ENCODE measurements at places on chromosomes 12 and 14.

DNA sequence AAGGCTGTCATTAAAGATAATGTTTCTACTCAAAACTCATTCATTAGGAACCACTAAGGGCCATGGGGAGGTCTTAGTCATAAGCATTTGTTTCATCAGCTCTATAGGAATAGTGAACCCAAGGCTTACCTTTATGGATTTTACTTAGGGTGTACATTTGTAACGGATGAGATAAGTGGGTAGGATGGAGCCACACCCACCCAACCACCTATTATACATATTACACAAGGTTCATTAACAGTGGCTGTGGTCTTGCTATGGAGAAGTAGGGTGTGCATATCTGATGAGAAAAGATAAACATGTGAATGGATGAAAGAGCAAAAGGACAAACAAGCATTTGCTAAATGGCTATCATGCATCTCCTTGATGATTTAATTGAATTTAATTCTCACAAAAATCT, 39.6 kb upstream of the ITPR2 start:
- DNase-seq, result no peak

DNA sequence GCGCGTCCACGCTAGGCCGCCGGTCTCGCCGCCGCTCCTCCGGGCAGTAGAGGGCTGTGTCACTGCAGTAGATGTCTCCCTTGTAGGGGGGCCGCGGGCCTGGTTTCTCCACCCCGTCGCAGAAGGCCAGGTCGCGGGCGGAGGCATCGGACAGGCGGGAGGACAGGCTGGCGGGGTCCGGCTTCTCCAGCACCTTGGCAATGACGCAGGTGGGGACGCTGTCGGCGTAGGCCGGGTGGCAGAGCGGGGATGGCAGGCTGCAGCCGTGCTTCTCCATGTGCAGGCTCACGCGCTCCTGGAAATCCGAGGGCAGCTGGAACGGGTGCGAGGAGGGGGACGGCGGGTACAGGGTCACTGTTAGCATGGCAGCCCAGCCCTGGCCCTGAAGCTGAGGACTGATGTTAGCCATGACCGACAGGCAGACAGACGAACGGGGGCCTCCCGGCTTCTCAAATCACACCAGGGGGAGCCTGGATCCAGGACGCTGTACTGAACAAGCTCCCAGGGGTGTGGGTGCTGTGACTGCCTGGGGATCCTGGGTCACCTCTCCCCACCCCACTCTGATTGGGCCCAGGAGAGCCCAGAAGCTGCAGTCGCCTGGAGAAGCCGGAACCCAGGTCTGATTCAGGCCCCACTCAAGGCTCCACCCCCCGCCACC, 48.1 kb downstream of the BEGAIN start:
- no peak for DNase-seq

DNA sequence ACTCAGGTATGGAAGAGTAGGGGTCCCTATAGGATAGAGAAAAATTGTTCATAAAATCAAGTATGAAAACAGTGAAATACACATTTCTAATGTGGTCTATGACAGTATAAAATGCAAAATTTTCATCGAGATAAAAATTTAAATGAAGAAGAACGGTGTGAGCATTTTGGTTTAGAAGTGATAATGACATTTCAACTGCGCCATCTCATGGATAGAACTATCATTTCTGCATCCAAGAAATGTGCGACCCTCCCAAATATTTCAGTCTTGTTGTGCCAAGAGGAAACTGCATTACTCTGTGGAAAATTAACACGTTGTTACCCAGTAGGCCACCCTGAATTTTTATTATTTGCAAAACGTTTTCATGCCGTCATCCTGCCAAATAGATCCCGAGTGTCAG, 108.8 kb downstream of the CRACR2A start:
- no peak for DNase-seq

GRCh38 chr12:28278499-28278898, 88.2 kb downstream of the CCDC91 start:
- no peak for DNase-seq

- DNase-seq, result no peak
Measured at GRCh38 chr14:76086636-76087035, 65.1 kb upstream of the GPATCH2L start.

- DNase-seq, result no peak
Measured at GRCh38 chr14:54098536-54098935, 141.9 kb upstream of the BMP4 start.

GRCh38 chr14:94673071-94673470, 60.9 kb downstream of the SERPINA3 start:
- no peak for DNase-seq

- DNase-seq, result no peak
Measured at GRCh38 chr14:100827101-100828021, 1.4 kb downstream of the MEG3 start.

DNA sequence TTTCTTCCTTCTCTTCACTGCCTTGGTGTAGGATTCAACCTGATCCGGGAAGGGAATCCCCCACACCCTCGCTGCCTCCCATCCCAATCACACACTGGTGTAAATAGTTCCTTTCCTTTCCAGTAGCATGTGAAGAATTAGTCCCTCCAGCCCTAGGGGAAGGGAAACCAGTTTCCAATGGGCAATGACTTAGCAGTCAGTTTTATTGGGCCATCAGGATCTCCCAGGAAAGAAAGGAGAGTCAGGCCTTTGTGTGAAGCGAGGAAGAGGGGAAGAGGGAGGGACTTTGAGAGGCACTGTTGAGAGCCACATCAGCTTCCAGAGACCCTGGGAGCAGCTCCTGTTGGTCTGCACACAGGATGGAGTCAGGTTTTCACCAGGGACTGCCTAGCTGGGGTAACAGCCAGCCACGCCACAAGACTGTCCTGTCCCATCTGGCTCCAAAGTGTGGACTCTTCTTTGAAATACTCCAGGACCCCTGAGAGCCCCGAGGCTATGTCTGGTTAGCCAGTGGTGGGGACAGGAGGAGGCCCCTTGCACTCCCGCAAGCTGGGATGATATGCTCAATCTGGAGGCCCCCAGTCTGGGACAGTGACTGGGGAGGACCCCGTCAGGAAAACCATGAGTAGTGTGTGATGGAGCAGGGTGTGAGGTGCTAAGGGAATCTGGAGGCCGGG, 27.9 kb downstream of the MOAP1 start:
- no peak for DNase-seq

GRCh38 chr12:88185279-88185678, 43.2 kb downstream of the TMTC3 start:
- no peak for DNase-seq

GRCh38 chr14:100738269-100738691, 11.6 kb downstream of the DLK1 start:
- DNase-seq, result no peak

GRCh38 chr12:89346741-89347324, 5.5 kb downstream of the DUSP6 start:
- DNase-seq, result no peak

DNA sequence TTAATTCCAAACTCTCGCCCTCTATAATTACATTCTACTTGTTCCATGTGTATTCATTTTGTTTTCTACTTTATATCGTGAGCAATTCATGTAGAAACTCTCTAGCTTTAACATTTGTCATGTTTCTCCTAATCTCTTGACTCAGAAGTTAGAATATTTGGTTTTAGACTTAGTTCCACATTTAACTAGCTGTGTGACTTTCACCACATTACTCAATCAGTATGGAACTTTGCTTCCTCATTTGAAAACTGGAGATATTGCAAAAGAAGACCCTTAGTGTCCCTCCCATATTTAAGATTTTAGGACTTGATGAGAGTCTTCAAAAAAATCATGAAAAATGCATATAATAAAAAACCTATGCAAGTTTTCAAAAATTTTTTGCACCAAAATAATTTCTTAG, 447.5 kb downstream of the GXYLT1 start:
- DNase-seq, result no peak

- DNase-seq, result peak; percentile 72
Measured at GRCh38 chr12:123601602-123602489, at the start of gene DDX55. TSS of gene DDX55 (plus strand) at chr12:123602099. CDS start at chr12:123602149, 50 bp downstream.

DNA sequence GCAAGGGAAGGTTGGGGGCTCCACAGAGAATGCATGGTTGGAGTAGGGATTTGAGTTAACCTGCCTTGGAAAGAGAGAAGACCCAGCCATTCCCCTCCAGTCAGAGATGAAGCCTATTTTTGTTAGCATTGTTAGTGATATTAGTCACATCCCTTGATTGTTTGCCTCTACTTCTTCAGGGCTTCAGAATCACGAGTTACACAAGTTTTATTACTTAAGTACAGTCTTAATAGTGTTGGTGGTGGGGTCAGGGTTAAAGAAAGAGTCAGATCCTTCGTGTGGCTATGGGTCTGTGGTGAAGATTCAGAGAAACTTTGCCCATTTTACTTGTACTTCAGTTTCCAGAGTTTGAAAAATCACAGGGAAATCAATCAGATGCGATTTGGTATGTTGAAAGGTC, 363.1 kb downstream of the LRIG3 start:
- no peak for DNase-seq

GRCh38 chr12:74105434-74105833, 432.2 kb upstream of the ATXN7L3B start:
- no peak for DNase-seq

DNA sequence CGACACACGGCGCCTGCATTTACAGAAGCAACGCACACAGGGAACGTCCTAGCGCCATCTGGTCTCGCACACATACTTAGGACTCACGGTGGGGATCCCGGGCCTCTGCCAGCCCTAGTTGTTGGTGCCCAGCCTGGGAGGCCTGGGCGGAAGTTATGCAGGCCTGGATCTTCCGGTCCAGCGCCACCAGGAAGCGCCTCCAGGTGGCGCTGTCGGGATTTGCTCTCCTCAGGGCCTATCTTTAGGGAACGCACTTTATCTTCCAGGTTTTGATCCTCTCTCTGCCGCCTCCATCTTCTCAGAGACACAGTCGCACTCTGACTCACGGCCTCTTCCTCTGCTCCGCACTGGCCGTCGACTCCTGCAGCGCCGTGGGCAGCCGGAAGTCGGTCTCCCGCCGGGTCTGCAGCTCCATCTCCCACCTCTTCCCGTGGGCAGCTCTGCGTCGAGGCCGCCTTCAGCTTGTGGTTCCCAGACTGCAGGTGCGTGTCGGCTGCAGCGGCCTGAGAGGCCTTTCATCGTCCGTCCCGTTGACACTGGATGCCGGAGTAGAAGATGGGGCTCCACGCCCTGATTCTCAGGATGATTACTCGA, 760.4 kb downstream of the TMEM121 start:
- no peak for DNase-seq

GRCh38 chr14:34172550-34173368, 221.9 kb upstream of the EGLN3 start:
- no peak for DNase-seq

GRCh38 chr12:1692226-1692625, 1.4 kb downstream of the ADIPOR2 start:
- no peak for DNase-seq

- no peak for DNase-seq
Measured at GRCh38 chr14:66043921-66044320, 442.2 kb upstream of the CCDC196 start.

- no peak for DNase-seq
Measured at GRCh38 chr12:132602572-132603239, 7.7 kb downstream of the LRCOL1 start.

GRCh38 chr12:54590978-54591591, 2.6 kb upstream of the PPP1R1A start:
- no peak for DNase-seq

DNA sequence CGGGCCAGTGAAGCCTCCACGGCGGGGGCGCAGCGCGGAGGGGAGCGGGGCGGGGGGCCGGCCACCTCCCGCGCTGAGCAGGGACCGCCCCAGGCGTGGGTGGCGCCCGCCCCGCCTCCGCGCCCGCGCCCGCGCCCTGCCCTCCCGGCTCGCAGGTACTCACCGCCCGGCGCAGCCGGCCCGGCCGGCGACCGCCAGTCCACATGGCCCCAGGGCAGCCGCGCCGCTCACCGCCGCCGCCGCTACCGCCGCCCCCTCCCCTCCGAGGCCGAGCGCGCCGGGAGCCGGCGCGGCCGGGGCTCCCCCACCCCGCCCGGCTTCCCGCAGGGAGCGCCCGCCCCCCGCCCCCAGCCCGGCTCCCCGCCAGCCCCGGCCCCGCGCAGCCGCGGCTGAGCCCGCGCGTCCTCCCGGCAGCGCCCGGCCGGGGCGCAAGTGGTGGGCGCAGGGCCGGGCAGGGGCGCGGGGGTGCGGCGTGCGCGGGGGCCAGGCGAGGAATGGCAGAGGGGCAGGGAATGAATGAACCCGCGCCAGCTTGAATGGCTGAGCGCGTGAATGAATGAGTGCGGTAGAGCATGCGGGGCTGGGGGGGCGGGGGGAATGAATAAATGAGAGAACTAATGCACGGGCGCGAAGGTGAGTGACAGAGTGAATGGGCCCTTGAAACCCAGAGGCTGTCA, at the start of gene BEGAIN:
Gene BEGAIN, minus strand, starts transcription at position 332 of the 677 bp plus-strand sequence. Its CDS starts 127 bp downstream, at position 205.
- no peak for DNase-seq

- DNase-seq, result no peak
Measured at GRCh38 chr12:873954-874353, 75.5 kb downstream of the RAD52 start.

DNA sequence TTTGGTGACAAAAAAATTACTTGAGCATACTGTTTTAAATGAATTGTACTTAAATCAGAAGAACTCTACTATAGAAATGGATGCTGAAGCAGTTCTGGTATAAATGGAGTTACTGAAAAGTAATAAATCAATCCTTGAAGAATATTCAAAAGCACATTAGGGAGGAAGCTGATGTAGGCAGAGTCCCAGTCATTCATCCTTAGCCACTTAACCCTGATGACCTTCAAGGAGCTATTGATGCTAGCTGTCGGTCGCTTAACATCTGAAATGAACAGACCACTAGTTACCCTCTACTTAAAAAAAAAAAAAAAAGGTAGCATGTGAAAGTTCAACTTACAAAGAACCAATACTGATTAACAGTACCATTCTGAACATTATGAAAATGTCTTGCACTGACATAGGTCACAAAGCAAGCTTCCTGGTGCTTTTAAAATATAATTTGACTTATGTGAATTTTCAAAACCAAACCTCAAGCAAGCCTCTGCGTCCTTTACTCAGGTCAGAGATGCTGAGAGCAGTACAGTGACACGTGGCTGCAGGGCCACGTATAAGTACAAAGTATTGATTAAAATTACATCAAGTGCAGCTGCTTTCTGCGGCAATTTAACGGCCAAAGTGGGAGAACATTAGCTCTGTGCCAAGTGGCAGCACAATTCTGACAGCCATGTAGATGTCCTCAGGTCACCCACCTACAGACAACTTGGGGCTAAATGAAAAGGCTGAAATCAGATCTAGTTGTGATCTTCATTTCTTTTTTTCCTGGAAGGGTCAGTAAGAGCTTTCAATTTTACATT, 18.1 kb downstream of the PPM1H start:
- no peak for DNase-seq

GRCh38 chr14:56064513-56064912, 53.7 kb upstream of the PELI2 start:
- DNase-seq, result no peak

DNA sequence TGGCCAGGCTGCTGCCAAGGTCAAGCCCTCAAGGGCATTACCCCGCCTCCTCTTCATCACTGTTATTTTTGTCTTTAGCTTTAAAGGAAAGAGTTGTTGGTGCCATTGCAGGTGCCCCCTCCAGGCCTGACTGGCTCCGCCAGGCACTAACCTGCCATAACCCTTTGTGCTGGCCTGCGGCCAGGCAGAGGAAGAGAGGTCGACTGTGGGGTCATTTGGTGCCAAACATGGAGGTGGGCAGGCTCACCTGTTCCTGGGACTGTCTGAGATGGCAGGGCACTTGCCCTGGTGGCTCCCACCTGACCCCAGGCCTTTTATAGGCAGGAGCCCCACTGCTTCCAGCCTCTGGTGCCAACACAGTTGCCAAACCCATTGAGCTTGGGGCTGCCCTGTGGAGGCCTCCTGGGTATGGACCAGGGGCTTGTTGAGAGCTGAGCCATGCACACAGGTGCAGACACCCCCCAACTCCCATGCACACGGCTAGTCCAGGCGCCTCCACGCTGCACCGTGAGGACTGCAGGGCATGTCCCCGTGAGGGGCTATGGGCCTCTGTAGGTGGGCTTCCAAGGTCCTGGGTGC, 29.4 kb upstream of the PLD4 start:
- DNase-seq, result no peak

- peak; percentile 78 for DNase-seq
Measured at GRCh38 chr14:61147831-61148549, 133.1 kb downstream of the TMEM30B start.

Data from amniotic stem cell (primary cell).